Body of pancreas (tissue), 4 donors: ENCODE measurements at places on chromosomes 12 and 14.

GRCh38 chr12:77025782-77026314 is 39.5 kb downstream of the E2F7 start:
- H3K27me3 ChIP-seq, result no peaks in the 10 kb centered on the region
- DNase-seq, result no peak

GRCh38 chr14:88562831-88563686 is at the start of gene ZC3H14:
ZC3H14 (plus strand) TSS chr14:88563037; CDS start chr14:88563134, 97 bp downstream.
- peaks cover 18% of the 10 kb centered on the region for H3K4me1 ChIP-seq
- DNase-seq, result peak; percentile 86
- peak within 1 kb of the TSS; percentile 94 for H3K27ac ChIP-seq
- H3K4me3 ChIP-seq, result peak within 1 kb of the TSS; percentile 96
- peaks cover 3% of the 10 kb centered on the region for H3K36me3 ChIP-seq

GRCh38 chr12:50933459-50934124 is 18.8 kb upstream of the HIGD1C start:
- H3K36me3 ChIP-seq, result no peaks in the 10 kb centered on the region
- peak overlapping the region; percentile 4 for H3K27ac ChIP-seq

DNA sequence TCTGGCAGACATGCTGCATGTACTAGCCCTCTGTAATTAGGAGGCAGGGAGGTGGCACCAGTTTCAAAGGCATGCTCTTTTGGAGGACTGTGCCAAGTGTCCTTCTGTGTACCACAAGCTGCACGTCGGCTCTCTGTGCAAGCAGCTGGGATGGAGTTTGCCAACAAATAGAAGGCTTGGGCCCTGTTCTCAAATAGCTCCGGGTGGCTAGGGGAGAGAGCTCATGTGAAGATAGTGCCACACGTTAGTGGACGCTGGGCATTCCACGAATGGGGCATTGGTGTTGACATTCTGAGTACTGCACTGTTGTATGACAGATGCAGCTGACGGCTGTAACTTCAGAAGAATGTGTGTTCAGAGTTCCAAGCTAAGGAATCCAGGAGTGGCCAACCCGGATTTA is 4.4 kb downstream of the AACS start:
- H3K27me3 ChIP-seq, result no peaks in the 10 kb centered on the region
- H3K4me3 ChIP-seq, result no peak overlapping the region
- H3K36me3 ChIP-seq, result no peaks in the 10 kb centered on the region
- no peak for DNase-seq
- H3K27ac ChIP-seq, result no peak overlapping the region

DNA sequence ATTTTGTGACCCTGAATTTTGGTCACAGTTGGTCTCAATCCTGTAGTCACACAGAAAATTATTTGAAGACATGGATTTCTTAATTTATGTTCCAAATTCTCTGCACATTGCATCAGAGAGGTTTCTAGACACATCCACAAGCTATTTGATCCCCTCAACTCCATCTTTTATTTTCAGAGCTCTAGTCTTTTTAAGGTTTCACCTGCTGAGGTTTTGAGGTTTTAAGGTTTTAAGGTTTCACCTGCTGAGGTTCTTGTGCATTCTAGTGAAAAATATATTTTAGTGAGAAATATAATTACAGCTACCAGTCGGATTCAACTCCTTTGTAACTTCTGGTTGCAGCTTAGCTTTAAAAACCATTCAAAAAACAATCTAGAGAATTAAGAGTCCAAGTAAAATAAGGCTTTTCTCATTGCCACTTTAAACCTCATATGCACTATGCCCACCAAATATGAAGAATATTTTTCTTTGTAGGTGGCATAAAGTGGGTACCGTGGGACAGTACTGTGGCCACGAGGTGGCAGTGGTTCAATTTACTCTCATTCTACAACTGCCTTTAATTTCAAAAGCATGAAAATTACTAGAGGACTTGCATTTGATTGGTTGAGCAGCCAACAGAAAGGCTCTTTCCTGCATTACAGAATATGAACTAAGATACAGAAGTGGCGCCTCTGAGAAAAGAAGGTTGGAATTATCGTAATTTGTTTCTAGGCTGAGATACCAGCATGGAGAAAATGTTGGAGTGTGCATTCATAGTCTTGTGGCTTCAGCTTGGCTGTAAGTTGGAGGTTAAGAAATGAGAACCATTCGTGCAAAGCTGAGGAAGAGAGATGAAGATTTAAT is 366.5 kb upstream of the OR4E1 start:
- no peaks in the 10 kb centered on the region for H3K4me1 ChIP-seq
- no peaks in the 10 kb centered on the region for H3K27me3 ChIP-seq
- no peak for DNase-seq
- H3K27ac ChIP-seq, result no peak overlapping the region

DNA sequence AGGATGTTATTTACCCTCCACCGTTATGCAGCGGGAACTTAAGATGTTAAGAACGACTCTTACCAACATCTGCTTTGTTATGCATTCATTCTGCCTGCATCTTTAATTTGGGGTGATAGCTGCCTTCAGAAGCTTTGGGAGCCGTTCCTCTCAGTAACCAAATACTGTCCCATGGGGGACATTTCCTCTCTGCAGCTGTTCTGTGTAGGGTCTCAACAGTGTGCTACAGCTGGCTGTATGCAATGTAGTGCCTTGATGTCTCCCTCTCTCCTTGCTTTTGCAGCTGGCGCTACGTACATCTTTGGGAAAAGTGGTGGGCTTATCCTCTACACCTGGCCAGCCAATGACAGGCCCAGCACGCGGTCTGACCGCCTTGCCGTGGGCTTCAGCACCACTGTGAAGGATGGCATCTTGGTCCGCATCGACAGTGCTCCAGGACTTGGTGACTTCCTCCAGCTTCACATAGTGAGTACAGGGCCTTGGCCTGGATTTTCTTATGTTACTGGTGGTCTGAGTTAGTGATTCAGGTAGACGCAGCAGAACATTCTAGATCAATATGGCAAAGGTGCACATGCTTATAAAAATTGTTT is 744.3 kb downstream of the DIO2 start:
- no peaks in the 10 kb centered on the region for H3K4me1 ChIP-seq
- no peaks in the 10 kb centered on the region for H3K27me3 ChIP-seq
- no peak overlapping the region for H3K27ac ChIP-seq
- no peaks in the 10 kb centered on the region for H3K36me3 ChIP-seq
- H3K4me3 ChIP-seq, result no peak overlapping the region
- DNase-seq, result no peak

GRCh38 chr12:41293011-41293410 is 104.9 kb downstream of the PDZRN4 start:
- no peaks in the 10 kb centered on the region for H3K36me3 ChIP-seq
- no peak for DNase-seq
- H3K4me1 ChIP-seq, result no peaks in the 10 kb centered on the region
- H3K4me3 ChIP-seq, result no peak overlapping the region
- no peaks in the 10 kb centered on the region for H3K27me3 ChIP-seq
- H3K27ac ChIP-seq, result no peak overlapping the region

GRCh38 chr12:10341892-10342509 is 34.3 kb downstream of the KLRD1 start:
- H3K36me3 ChIP-seq, result no peaks in the 10 kb centered on the region
- no peak overlapping the region for H3K4me3 ChIP-seq
- no peak overlapping the region for H3K27ac ChIP-seq
- no peaks in the 10 kb centered on the region for H3K4me1 ChIP-seq
- no peak for DNase-seq

- H3K4me3 ChIP-seq, result no peak overlapping the region
- peaks cover 35% of the 10 kb centered on the region for H3K4me1 ChIP-seq
- H3K36me3 ChIP-seq, result no peaks in the 10 kb centered on the region
- H3K27ac ChIP-seq, result peak overlapping the region; percentile 75
These were observed 39.1 kb downstream of the CORO1C start for GRCh38 chr12:108691998-108692808.

GRCh38 chr12:80556566-80556965 is 112.5 kb downstream of the PTPRQ start:
- H3K4me1 ChIP-seq, result no peaks in the 10 kb centered on the region
- no peak for DNase-seq
- no peaks in the 10 kb centered on the region for H3K36me3 ChIP-seq
- H3K27ac ChIP-seq, result no peak overlapping the region
